GM13977 (cell line): ENCODE measurements at places on chromosomes 7 and 10.

DNA sequence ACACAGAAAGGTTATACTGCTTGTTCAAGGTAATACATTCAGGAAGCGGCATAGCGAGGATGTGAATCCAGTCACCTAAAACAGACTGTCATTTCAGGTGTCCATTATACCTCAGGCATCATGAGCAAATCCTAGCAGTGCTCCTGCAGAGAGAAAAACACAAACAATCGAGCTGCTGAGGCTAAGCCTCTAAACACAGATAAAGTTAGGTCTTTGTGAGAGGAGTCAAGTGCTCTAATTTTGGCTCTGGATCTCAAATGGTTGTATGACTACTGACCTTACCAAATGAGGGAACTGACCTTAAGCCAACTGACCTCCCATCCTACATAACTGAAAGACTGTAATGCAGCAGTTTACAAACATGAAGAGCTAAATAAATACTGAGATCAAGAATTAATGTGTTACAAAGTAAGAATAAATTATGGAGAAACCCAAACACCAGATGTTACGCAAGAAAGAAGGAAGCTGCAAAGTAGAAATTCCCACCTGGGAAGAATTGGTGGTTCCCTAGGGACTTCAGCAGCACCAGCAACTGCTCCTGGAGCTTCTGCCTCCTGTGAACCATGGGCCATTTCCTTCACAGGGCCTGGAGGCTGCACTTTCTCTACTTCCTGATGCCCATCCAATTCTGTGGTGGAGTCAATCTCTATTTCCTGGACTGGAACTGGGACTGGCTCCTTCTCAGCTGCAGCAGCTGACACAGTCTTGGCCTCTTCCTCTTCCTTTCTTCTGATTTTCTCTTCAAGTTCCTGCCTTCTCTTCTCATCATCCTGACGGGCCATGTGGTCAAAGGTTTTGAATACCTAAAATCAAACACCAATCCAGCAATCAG is 5.8 kb downstream of the NUDCD3 start:
- DNase-seq: no peak

DNA sequence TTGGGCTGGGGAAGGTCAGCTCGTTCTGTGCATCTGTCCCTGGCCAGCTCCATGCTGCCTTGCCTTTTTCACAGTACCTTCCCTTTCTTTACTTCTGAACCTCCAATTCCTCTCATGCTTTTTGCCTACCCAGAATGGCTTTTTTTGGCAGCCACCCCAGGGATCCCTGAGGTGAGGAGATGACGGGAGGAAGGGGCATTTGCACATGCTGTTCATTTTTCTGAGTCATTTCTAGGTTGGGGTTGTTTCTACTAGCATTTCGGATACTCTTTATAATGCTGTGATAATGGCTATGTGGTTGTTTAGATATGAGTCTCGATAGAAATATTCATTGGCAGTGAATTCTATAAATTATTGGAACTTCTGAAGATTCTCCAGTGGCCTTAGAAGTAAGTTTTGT is 415.1 kb upstream of the FZD8 start:
- DNase-seq: no peak

- no peak for DNase-seq
Measured at GRCh38 chr10:87506956-87507355, 2.3 kb downstream of the MINPP1 start.

- DNase-seq: no peak
Measured at GRCh38 chr10:128147669-128148068, 21.4 kb upstream of the MKI67 start.

DNA sequence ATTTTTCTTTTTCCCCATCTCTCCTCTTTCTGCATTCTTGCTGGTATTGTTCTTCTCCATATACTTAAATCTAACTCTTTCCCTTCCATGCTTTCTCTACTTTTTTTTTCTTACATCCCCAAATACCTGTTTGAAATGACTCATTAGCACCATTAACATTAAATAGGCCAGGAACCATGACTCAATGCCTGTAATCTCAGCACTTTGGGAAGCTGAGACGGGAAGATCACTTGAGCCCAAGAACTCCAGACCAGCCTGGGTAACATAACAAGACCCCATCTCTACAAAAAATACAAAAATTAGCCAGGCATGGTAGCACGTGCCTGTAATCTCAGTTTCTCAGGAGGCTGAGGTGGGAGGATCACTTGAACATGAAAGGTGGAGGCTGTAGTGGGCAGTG is 1026.8 kb downstream of the GATA3 start:
- no peak for DNase-seq
